ENCODE measurements at places on chromosomes 12 and 14. TPM values are rescaled to one million over a fixed set of nuclear protein-coding genes. Genes with fewer than 3 reads are reported as not detected.

The TAS2R9 gene
- total RNA-seq, result not detected

DNA sequence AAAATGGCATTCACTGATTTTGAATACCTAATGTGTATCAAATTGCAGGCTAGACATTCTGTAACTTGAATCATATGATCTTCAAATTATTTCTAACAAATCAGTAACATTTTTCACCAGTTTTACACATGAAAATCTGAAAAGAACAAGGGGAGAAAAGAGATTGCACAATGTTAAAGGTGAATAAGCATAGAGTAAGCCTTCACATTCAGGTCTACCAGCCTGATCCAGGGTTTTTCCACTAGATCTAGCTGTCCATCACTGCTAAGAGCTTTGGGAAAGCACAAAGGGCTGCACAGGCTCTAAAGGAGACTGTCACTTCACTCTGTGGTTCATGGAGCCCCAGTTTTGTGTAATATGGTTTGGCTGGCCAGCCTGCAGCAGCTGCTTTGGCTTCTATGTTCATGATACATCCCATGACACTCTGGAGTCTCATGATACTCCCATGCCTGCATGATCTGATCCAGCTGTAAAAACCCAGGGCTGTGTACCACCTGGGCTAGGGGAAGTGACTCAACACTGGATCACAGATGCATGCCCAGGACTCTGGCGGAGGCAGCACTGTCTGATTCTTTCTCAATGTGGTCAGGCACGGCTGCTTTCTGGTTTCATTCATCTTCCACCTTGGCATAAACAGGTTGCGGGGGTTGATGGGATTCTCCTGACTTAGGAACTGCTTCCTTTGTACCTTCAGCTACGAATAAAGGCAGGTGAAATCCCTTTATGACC is 859.7 kb downstream of the GALC start:
- no peak for DNase-seq

DNA sequence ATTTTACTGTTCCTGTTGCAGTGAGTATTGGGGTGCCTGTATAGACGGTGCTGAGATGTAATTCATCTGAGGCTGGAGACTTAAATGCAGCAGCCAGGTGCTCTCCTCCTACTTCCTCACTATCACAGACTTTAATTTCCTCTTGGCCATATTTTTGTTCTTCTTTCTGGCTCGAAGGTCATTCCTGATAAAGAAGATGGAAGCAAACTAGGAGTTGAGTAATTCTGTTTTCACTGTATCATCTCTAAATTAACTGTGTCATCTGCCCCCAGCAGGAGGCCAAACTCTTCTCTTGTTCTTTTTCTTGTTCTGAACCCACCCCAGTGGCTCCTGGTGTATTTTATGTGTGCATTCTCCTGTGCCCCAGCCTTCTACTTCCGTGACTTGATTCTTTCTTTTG is 141.7 kb upstream of the ARHGAP5 start:
- no peak for DNase-seq

- no peak for DNase-seq
Observed at GRCh38 chr12:73867147-73867546, 670.5 kb upstream of the ATXN7L3B start.

The CD163 gene
- total RNA-seq, result 0.27 TPM

The PTPRQ gene
- total RNA-seq, result not detected
